ENCODE measurements at places on chromosomes 7 and 10. TPM values are rescaled to one million over a fixed set of nuclear protein-coding genes. Genes with fewer than 3 reads are reported as not detected.

The KAZALD1 gene
- total RNA-seq = 2.9 TPM

The PCLO gene
- total RNA-seq = 0.65 TPM

The C10orf90 gene
- total RNA-seq = not detected

The NRP1 gene
- 306 TPM for total RNA-seq

The OIT3 gene
- not detected for total RNA-seq

The RPP38 gene
- total RNA-seq = 10.6 TPM

The SLC26A3 gene
- not detected for total RNA-seq

The LSM5 gene
- total RNA-seq = 63.3 TPM

The SAP25 gene
- total RNA-seq = 2.4 TPM

The FAM107B gene
- 176 TPM for total RNA-seq

The GALNT17 gene
- total RNA-seq = not detected

The PRKAR2B gene
- total RNA-seq = 39.8 TPM

The CC2D2B gene
- total RNA-seq = 0.53 TPM

DNA sequence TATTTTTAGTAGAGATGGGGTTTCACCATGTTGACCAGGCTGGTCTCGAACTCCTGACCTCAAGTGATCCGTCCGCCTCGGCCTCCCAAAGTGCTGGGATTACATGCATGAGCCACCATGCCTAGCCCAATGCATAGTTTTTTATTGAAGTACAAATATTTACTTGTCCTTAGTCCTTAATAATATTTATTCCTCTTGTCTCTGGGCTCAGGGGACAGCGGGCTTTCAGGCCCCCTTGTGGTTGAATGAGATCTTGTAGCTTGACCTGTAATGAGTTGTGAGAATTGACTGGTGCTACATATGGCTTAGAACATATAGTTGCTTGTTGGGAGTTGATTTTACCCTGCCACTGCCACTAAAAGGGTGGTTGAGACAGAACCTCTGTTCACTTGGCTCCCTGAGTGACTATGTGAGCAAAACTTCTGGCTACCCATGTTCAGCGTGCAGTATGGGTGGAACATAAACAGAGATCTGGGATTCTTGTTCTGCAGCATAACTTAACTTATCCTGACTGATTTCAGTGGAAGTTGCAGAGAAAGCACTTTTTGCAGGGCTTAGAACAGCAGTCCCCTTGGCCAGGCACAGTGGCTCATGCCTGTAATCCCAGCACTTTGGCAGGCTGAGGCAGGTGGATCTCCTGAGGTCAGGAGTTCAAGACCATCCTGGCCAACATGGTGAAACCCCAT lies 14.9 kb downstream of the CCL26 start:
- peak; percentile 64 for DNase-seq

- DNase-seq = no peak
Observed at GRCh38 chr10:106765241-106765754, 399.2 kb downstream of the SORCS1 start.

DNA sequence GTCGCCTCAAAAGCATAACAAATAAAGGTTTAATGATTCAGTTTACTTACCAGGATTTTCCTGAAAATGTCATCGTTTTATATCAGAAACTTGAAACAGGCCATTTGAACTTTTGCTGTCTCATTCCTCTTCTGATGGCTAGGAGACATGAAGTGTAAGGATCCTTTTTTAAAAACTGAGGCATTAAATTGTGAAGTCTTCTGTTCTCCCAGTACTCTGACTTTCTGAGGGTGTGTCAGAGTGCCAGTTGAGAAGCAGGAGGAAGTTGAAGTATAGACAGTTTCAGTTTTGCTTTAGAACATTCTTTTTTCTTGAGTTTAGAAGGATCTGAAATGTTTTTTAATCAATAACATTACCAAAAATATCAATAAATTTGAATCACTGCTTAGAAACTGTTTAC lies at the start of gene SAMD9L:
Gene SAMD9L, minus strand, starts transcription at position 242 of the 400 bp plus-strand sequence. CDS start 12,414 bp downstream, outside the sequence.
- DNase-seq = peak; percentile 51

- no peak for DNase-seq
Observed at GRCh38 chr7:114941692-114942091, 19.8 kb downstream of the MDFIC start.

GRCh38 chr7:50667789-50668226 lies 102.6 kb upstream of the DDC start:
- DNase-seq = peak; percentile 80

DNA sequence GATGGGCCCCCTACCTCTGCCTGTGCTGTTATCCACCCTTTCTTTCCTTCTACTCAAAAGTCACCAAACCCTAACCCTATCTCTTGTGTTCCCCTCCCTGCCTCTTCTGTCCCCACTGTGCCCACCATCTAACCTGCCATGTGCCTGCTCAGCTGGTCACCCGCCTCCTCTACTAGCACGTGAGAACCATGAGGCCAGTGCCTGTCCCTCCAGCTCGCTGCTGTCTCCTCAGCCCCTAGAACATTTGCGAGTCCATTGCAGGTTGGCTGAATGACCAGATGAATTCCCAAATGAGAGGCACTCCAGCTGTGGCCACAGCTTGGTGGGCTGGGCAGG lies 129.0 kb downstream of the ARHGAP22 start:
- no peak for DNase-seq

- no peak for DNase-seq
Observed at GRCh38 chr7:20350996-20351692, 20.4 kb downstream of the ITGB8 start.

DNA sequence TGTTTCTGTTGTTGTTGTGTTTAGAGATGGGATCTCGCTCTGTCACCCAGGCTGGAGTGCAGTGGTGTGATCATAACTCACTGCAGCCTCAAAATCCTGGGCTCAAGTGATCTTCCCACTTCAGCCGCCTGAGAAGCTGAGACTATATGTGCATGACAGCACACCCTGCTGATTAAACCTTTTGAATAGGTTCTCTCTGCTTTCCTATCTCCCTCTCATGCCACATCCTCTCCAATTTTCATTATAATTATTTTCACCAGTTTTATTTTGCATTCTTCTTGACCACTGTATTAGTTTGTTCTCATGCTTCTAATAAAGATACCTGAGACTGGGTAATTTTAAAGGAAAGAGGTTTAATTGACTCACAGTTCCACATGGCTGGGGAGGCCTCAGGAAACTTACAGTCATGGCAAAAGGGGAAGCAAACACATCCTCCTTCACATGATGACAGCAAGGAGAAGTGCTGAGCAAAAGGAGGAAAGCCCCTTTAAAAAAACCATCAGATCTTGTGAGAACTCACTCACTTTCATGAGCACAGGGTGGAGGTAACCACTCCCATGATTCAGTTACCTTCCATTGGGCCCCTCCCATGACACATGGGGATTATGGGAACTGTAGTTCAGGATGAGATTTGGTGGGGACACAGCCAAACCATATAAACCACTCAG lies 12.9 kb downstream of the AGK start:
- no peak for DNase-seq

GRCh38 chr10:86019141-86019540 lies 347.5 kb downstream of the GRID1 start:
- no peak for DNase-seq

DNA sequence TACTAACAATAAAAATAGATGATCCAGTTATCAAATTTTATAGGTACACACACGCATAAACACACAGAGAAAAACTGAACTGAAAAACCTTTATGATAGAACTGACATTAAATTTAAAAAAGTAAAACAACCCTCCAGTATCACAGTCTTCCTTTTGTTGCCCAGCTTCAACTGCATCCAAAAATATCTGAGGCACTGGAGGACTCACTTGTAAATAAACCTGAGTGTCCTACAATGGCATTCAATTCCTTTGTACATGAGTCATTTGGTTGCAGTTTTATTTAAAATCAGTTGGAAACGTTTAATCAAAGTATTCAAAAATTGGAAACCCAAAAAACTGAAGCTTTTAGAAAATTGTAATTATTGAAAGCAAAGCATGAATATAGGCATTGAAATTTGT lies 265.2 kb upstream of the CSTF2T start:
- DNase-seq = no peak

- DNase-seq = no peak
Observed at GRCh38 chr7:126957443-126957842, 295.3 kb downstream of the GRM8 start.

- DNase-seq = no peak
Observed at GRCh38 chr7:153590136-153590535, 462.1 kb upstream of the DPP6 start.

GRCh38 chr10:3813267-3813666 lies 28.3 kb upstream of the KLF6 start:
- no peak for DNase-seq

- no peak for DNase-seq
Observed at GRCh38 chr10:54826994-54827560, 26.0 kb upstream of the PCDH15 start.

GRCh38 chr7:142327628-142328405 lies 70.0 kb upstream of the PRSS58 start:
- DNase-seq = no peak

GRCh38 chr10:96587264-96588059 lies 650 bp upstream of the TM9SF3 start:
- DNase-seq = peak; percentile 83

DNA sequence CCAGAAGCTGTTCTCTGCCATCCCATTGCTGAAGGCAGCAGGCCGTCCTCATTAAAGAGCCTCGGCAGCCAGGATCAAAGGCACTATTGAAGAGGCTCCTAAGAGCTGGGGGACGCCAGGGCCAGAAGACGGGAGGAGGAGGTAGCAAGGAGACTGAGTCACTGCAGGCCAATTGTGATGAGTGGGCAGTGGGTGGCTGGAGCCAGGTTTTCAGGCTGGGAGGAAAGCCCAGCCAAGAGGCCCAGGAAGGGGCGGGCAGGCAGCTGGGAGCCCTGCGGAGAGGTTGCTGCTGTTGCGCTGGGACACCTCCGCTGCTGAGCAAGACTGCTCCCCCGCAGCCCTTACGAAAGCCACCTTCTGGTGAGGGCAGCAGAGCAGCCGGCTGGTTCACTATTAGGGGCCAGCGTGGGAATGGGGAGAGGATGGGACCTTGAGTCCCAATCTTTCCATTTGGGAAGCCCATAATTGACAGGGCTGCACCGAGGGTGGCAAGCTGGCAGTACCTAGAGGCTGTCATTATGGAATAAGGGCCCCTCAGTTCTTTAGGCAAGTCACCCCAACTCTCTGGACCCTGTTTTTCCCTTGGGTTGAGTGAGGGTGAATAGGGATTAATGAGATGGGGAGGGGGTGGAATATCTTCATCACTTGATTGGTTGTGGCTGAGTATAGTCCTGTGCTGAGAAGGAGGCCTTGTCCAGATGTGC lies 48.4 kb downstream of the UNC5B start:
- DNase-seq = no peak

DNA sequence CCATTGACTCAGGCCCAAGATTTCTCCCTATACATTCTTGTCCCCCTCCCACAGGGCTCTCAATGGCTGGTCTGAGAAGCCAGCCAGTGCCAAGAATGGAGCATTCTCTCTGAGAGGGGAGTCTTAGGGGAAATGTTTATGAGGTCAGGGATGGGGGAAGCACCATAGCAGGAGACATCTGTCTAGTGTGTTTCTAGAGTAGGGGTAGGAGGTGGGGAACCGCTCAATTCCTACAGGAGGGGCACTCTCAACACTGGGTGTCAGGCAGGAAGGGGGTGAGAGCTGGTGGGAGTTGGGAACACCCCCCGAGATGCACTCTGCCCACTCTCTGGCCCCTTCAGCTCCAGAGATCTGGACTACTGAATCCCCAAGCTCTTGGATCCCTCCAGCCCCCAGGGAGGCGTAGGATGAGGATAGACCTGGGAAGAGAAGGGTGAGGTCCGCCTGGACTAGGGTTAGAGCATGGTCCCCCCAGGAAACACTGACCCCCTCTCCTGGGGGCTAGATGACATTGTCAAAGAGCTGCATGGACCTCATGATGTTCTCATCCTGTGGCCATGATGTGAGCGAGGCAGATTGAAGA lies 8.7 kb upstream of the OGA start:
- no peak for DNase-seq

- DNase-seq = no peak
Observed at GRCh38 chr10:4503076-4503475, 322.9 kb upstream of the AKR1E2 start.

DNA sequence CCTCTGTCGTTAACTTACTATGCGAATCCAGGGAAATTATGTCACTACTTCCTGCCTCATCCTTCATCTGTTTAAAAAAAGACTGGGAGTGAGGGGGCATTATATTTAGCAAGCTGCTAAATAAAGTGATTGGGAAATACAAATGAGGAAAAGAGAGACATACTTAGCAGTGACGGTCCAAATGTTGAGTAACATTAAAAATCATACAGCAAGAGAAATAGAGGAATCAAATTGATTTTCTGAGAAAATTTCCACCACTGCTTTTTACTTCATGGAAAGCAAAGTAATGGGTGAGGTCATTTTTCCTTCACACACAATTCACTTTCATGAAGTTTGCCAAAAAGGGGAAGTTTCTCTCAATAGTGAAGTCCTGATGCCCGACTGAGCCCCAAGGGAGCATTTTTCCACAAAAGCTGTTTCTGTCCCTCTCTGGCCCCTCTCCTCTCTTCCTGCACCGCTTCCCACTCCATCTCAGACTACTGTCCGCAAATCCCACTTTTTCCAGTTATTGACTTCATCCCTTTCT lies 61.9 kb upstream of the ADO start:
- DNase-seq = no peak

DNA sequence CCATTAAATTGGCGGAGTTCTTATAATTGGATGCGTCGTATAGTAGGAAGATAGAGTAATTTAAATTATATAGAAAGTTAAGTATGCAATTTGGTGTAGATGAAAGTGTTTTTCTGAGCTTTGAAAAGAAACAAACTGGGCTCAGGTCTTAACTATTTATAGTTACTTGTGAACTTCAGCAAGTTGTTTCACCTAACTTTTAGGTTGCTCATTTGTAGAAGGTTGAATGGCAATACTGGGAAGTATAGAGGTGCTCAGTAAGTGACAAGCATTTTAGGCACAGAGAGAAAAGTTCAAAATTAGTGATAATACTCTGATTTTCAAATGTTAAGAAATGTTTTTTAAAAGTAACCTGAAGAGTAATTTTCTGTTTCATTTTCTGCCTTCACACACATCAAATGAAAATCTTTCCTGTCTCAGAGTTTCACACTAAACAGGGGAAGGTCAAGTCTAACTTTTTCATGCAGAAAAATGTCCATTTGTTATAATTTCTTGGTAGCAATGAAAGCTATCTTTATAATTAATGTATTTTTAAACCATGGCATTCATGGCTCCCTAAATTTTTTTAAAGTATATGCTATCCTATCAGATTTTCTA lies 146.5 kb downstream of the PHF14 start:
- DNase-seq = no peak

- DNase-seq = no peak
Observed at GRCh38 chr10:92742331-92743228, 52.8 kb downstream of the HHEX start.

- DNase-seq = no peak
Observed at GRCh38 chr10:7700577-7701125, 2.5 kb upstream of the ITIH2 start.

DNA sequence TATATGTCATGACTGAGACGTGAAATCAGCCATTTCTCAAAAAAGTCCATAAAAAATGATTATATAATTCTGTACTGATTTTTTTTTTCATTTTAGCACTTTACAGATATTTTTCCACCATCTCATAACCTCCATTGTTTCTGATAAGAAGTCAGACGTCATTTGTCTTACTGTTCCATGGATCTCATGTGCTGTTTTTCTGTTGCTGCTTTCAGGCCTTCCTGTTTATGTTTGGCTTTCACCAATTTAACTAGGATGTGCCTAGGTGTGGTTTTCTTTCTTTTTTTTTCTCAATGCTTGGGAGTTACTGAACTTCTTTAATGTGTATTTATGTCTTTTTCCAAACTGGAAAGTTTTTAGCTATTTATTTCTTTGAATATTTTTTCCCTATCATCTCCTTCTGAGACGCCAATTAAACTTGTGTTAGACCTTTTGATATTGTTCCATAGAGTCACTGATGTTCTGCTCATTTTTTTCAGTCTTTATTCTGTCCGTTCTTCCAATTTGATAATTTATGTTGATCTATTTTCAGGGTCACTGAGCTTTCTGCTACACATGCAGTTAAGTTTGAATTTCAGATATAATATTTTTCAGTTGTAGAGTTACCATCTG lies 43.3 kb downstream of the TAF3 start:
- no peak for DNase-seq

All from endothelial cell of umbilical vein (primary cell).